Stimulated activated CD4-positive, alpha-beta T cell treated with anti-CD3 and anti-CD28 coated beads, Interleukin-12 subunit alpha, Interleukin-12 subunit beta, amount 100 ng/mL, for 4 hours (primary cell): ENCODE measurements at places on chromosomes 7 and 10.

DNA sequence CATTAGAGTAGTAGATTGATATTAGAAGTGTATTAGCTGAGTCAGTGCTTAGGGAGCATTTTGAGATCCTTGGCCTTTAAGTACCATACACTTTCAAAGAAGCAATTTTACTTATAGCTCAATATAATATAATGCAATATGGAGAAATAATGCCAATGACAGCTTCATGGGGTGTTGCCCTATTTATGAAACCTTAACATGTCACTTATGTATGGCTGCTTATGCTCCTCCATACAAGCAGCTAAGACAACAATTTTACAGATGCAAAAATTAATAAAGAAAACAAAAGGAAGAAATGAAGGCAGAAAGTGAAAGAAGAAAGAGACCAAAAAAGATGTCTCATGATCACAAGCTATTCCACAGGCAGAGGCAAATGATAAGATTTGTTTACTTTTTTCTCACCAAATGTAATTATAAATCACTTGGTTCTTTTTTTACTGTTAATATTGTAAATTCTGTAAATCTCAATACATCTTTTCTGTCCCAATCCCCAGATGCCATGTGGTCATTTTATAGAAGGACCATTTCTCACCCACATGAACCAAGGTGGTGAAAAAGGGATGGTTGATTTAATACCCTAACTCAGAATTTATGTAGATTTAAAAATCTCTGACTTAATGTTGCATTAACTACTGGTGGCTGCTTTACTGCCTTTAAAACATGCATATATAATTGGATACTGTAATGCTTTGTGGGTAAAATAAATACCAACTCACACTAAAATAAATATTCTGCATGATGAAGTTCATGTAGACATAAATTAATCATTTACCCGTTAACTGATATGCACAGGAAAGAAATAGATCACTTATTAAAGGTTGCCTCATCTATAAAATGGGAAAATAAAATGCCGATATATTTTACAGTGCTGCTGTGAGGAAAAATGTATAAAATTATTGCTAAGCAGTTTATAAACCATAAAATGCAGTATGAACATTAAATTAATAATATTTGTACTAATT is 33.5 kb upstream of the RHOBTB1 start:
- DNase-seq, result no peak

GRCh38 chr7:78588393-78588792 is 789.8 kb downstream of the PHTF2 start:
- DNase-seq, result no peak

DNA sequence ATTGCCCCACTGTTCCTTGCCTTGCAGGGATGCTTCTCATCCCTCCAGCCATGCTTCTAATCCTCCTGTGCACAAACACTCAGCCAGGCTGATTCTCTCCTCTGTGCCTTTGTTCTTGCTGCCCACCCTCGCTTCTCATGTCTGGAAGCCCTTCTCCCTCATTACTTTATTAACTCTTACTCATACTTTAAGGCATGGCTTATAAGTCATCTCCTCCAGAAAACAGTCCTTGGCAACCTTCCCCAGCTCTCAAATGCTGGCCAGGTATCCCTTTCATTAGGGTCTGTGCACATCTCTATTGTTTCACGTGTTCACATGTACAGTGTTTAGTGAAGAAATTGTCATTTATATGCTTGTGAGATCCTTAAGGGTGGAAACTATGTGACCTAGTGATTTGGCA is 62.9 kb downstream of the ITGB8 start:
- DNase-seq, result no peak

DNA sequence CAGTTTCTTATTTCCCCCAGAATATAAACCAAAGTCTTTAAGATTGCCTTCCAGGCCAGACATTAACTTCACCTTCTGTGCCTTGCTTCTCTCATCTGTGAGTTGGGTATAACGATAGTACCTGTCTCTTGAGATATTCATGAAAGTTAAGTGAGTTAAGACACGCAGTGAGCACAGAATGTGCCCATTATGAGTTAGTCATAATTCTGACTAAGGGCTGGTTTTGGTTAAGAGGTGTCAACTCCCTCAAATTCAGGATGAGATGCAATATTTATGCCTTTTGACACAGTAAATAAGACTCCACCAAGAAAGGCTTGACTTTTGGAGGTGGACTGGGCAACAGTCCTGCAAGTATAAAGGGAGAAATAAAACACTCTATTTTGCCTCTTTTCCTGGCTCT is 528.7 kb upstream of the IGFBP3 start:
- no peak for DNase-seq

- DNase-seq, result no peak
Measured at GRCh38 chr10:23419655-23420329, 19.1 kb upstream of the OTUD1 start.

DNA sequence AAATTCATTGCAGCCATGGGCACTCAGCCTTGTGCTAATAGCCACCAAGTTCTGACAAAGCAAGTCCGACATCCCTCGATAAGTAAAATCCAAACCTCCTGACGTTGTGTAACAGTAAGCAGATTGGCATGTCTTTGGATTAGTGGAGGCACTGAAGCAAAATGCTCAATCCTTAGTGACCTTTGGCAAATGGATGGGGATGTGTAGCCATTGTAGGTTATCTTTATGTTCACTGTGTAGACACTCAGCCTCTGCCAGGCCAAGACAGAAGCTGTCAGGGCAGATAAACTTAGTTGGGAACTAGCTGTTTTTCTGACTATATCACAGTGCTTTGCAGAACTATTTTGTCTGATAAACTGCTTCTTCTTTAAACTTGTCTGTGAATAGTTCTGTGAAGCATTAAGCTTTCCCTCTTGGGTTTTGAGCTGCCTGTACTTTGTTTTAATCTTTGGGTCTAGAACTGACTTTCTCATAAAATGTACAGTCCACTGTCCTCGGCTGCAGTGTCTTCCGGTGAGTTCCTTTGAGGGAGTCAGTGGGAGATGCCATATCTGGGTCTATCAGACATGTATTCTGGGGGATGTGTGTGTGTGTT is 220.8 kb downstream of the LRMDA start:
- no peak for DNase-seq

GRCh38 chr10:53606981-53607380 is 834.4 kb upstream of the MBL2 start:
- no peak for DNase-seq

GRCh38 chr7:40972426-40972825 is 730.5 kb downstream of the INHBA start:
- no peak for DNase-seq

DNA sequence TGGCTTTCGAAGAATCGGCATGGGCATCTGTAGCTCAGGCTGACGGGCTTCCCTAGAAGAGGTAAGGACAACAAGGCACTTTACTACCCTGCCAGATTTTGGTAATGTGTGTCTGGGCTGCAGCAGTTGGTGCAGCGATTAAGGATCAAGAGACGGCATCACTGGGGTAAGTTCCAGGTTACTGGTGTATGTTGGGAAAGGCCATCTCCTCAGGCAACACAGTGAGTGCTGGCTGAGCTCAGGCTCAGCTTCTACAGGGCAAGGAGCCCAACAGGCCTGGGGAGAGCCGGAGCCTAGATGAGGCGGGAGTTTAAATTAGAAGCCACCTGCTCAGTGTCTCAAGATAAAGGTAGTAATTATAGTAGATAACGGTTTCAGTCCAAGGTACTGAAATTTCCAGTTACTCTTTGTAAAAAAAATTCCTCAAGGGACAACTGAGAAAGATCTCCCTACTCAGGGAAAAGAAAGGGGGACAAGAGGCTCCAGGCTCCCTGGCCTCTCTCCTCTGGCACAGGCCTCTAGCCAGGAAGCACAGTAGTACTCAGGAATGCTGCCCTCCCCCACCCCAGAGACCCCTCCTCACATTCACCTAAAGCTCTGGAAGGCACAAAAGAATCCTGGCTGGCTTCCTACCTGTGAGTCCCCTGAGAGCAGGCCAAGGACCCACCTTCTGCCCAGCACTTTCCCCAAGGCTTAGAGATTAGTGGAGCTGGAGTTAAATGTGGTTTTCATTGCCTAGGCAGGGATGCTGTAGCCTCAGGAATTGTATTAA is 3.9 kb downstream of the CXCL12 start:
- DNase-seq, result no peak

DNA sequence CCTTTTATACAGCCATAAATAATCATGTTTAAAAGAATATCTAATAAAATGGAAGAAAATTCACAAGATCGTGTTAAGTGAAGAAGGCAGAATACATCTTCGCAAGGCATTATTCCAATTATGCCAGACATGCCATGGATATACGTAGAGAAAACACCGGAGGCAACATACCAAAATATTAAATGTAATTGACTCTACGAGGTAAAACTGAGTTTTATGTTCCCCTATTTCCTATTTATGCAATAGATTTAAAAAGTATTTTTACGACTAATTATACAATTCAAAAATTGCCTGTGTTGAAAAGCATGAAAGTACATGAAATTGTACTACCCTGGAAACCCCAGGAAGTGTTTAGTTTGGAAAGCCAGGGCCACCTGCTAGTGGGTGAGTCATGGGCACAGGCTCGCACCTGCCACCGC is 936 bp upstream of the REPIN1 start:
- DNase-seq, result no peak

- DNase-seq, result no peak
Measured at GRCh38 chr7:134312717-134313116, 4.0 kb downstream of the SLC35B4 start.

DNA sequence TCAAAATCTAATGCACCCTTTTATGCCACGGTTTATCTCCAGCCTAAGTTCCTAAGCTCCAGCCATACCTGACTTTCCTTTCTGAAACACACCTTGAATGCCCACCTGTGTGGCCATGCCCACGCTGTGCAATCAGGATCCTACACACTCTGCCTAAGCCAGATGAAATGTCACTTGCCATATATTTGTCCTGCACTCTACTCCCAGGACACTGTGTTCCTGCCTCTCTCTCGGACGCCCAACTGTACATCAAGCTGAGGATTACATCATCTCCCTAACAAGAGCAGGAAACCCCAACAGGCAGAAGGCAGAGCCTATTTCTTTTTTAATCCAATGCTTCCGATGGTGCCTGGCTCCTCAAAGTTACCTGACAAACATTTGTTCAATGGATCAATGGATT is 214.6 kb downstream of the SFMBT2 start:
- DNase-seq, result no peak

DNA sequence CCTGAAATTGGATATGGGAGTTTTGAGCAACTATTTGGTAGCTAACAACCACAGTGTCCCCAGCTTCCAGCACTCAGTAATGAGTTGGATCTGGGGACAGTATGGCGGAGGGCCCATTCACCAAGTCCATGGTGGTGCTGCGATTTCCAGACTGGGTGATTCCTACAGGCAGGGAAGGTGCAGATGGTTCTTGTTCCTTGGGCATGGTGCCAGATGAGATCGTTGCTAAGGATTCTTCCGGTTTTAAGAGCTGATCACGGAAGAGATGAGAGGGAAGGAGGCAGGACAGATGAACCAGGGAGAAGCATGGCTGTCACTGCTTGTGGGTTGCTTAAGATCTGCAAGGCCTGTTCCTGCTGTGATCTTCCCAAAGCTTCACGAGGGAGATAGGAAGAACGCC is 380.3 kb downstream of the TCERG1L start:
- DNase-seq, result no peak

DNA sequence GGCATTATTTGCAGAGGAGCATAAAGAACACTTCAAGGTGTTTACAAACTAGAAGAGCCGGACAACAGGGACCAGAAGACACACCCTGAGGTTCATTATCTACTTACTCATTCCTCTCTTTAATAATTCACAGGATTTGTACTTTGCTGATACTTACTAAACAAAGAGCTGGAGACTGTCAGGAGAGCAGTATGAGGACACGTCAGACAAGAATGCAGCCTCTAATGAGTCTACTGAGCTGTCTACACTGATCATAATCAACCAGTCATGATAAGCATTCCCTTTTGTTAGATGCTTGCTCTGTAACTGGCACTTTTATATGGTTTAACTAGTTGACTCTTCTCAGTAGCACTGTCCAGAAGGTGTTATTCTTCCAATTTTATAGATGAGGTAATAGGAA is 243.3 kb upstream of the CDC14C start:
- no peak for DNase-seq

DNA sequence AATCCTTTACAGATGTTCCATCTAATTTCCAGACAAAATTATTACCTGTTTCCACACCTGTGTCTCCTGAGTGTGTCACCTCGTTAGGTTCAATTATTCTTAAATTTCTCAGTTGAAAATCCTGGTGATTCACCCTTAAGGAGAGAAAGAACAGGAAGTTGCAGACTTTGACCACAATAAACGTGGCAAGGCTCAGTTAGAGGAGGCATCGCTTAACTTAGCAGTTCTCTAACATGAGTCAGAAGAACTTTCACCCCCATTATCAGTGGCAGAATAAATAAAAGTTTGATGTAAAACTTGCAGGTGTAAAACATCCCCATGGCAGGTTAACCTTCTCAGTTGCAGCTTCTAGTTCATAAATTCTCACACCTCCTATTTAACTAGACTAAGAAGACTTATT is 8.3 kb downstream of the XPNPEP1 start:
- no peak for DNase-seq

DNA sequence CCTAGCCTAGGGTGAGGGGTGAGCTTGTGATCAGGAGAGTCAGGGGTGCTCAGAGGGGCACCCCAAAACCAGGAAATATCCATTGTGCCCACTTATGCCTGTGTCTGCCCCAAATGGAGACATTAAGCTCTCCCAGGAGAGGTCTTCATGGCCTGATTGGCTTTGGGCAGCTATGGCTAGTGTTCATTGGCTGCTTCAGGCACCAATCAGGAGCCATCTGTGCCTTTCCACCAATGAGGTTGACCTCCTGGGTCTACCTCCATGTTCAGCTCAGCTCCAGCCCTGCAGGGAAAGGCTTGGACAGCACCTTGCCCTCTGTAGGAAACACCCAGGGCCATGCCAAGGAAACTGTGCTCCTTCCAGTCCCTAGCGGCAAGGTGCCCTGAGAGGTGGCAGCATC is 23.9 kb upstream of the HSPB1 start:
- no peak for DNase-seq

GRCh38 chr10:6346631-6347030 is 143.9 kb downstream of the PFKFB3 start:
- no peak for DNase-seq

GRCh38 chr7:32890793-32891042 is 842 bp downstream of the KBTBD2 start:
- no peak for DNase-seq

DNA sequence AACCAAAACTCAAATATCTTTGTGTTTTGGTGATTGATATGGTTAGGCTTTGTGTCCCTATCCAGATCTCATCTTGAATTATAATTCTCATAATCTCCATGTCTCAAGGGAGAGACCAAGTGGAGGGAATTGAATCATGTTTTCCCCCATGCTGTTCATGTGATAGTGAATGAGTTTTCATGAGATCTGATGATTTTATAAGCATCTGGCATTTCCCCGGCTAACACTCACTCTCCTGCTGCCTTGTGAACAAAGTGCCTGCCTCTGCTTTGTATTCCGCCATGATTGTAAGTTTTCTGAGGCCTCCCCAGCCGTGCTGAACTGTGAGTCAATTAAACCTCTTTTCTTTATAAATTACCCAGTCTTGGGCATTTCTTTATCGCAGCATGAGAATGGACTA is 419.5 kb downstream of the SH2D4B start:
- DNase-seq, result no peak

- DNase-seq, result no peak
Measured at GRCh38 chr7:106572394-106573124, 88.4 kb downstream of the CCDC71L start.

DNA sequence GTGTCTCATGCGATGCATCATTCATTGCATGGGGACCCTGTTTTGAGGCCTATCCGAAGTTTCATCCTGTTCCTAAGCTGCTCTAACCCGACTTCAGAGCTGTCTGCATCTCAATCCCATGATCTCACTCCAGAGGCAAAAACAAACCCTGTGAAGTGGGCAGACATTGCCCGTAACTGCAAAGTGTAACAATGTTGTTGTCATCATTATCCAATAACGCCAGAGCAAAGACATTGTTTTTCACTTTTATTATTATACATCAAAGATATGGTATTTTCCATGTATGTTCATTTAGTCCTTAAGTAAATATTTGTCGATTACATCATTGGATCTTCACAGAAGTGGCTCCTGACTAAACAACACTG is 246.7 kb downstream of the KLF6 start:
- DNase-seq, result no peak
